ENCODE measurements at places on chromosomes 11 and 22. TPM values are rescaled to one million over a fixed set of nuclear protein-coding genes. Genes with fewer than 3 reads are reported as not detected.

Gene ENTHD1
- polyA plus RNA-seq: not detected

Gene BEST1
- polyA plus RNA-seq: 0.62 TPM

Gene MIAT
- 0.04 TPM for polyA plus RNA-seq

Gene MAP6
- 21.3 TPM for polyA plus RNA-seq

Gene BCO2
- polyA plus RNA-seq: 6.9 TPM

Gene MOGAT2
- polyA plus RNA-seq: 1.1 TPM

Gene NEFH
- 1.7 TPM for polyA plus RNA-seq

DNA sequence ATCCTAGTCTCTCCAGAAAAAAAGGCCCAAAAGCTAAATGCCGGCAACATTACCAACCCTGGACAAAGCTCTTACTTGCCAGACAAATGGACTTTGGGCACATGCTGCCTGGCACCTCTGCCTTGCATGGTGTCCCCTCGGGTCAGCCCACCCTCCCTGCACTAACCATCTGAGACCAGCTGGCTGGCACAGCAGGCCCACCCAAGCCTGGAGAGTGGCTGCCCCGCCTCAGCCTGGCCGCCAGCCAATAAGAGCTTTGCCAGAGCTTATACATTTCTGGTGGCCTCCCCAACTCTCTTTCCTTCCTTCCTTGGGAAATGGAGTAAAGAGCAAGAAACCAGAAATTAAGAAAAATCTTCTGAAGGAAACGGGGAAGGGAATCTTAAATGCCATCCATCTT, 24.5 kb downstream of the MCHR1 start:
- no peaks in the 10 kb centered on the region for H3K27me3 ChIP-seq
- no peak overlapping the region for H3K4me3 ChIP-seq
- no peaks in the 10 kb centered on the region for H3K36me3 ChIP-seq
- H3K27ac ChIP-seq: no peak overlapping the region

- H3K4me3 ChIP-seq: no peak overlapping the region
- peaks cover 3% of the 10 kb centered on the region for H3K27me3 ChIP-seq
These were observed 628.4 kb downstream of the BRD1 start for GRCh38 chr22:49199224-49199623.

- no peaks in the 10 kb centered on the region for H3K27me3 ChIP-seq
- H3K27ac ChIP-seq: no peak overlapping the region
- DNase-seq: no peak
These were observed 101.3 kb downstream of the DYNC2H1 start for GRCh38 chr11:103210543-103210942.

GRCh38 chr11:94751786-94752185, 16.4 kb upstream of the AMOTL1 start:
- no peaks in the 10 kb centered on the region for H3K4me1 ChIP-seq
- no peaks in the 10 kb centered on the region for H3K27me3 ChIP-seq
- DNase-seq: no peak

DNA sequence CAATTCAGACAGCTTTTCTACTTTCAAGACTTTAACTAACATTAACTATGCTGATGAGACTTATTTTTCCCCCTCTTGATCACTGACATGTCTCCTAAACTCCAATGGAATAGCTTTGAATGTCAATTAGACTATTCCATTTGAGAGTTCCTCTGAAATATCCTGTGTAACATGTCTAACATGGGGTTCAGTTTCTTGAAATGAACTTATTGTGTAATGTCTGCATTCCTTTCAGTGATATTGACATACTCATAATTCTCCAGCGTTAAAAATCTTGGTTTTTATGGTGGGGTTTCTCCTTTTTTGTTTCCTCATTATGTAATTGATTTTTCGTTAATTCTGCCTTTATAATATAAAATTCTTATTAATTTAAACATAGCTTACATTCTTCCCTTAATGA, 37.7 kb upstream of the SPTBN2 start:
- DNase-seq: no peak
- H3K4me1 ChIP-seq: no peaks in the 10 kb centered on the region
- no peaks in the 10 kb centered on the region for H3K36me3 ChIP-seq
- H3K27me3 ChIP-seq: no peaks in the 10 kb centered on the region

GRCh38 chr11:17169876-17170275, 37.9 kb downstream of the PIK3C2A start:
- H3K4me1 ChIP-seq: no peaks in the 10 kb centered on the region
- H3K36me3 ChIP-seq: peaks cover 2% of the 10 kb centered on the region
- no peak overlapping the region for H3K27ac ChIP-seq
- no peak overlapping the region for H3K4me3 ChIP-seq

DNA sequence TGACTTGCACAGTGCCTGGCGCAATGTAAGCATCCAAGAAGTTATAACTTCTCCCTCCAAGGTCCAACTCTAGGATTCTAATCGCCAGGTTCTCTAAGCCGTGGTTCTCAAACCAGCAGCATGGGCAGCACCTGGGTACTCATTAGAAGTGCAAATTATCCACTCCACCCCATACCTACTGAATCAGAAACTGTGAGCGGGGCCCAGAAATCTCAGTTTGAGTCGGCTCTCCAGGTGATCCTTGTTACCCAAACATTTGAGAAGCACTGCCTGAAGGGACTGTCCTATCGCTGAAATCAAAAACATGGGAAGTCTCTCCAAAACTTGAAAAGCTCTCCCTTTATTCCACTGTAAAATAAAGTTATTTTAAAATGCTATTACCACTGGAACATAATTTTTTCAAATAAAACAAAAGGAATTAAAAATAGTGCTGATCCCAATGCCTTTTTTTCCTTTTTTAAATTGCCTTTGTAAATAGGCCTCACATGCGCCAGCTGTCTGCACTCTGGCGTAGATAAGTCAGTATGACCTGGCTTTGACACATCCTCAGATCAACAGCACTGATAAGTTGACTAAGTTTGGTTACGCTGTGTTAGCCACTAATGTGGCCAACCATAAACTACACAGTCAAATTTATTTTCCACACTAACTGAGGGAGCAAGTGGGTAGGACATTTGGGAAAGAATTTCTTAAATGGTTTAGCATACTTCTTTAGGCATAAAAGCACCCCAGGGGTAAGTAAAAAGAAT, 8.4 kb upstream of the CTR9 start:
- H3K36me3 ChIP-seq: no peaks in the 10 kb centered on the region
- no peak overlapping the region for H3K4me3 ChIP-seq
- peak; percentile 47 for DNase-seq
- peak overlapping the region; percentile 41 for H3K27ac ChIP-seq
- no peaks in the 10 kb centered on the region for H3K27me3 ChIP-seq

DNA sequence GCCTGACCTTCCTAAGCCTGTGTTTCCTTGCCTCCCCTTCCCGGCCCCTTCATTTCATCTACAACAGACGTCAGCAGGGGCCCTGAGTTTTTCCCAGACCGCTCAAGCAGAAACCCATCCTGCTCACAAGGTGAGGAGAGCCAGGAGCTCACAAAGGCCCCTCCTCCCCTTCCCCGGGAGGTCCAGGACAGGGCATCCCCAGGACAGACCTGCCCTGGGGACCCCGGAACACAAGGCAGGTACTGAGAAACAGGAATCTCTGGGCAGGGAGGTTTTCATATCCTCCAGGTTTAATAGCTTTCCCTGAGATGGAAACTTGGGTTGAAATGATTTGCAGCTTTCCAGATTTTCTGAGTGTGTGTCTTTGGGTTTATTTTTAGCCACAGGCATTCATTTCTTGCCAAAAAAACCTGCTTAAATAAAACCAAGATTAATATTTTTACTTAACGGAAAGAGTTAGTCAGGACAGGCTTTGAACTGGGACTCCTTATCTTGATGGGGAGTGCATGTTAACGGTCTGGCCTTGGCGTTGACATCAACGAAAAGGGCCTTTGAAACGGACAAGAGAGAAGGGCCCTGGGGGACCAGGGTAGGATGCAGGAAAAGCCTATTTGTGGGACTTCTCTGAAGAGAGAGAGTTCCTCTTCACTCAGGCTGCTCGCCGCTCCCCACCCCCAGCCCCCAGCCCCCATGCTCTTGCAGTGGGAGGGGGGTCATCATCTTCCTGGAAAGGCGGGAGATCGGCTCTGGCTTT, 38.5 kb downstream of the TIMP3 start:
- H3K4me3 ChIP-seq: no peak overlapping the region
- peaks cover 25% of the 10 kb centered on the region for H3K4me1 ChIP-seq
- H3K36me3 ChIP-seq: no peaks in the 10 kb centered on the region
- H3K27ac ChIP-seq: peak overlapping the region; percentile 41
- no peaks in the 10 kb centered on the region for H3K27me3 ChIP-seq
- DNase-seq: no peak

Measured in kidney (tissue), 22 donors.